ENCODE measurements at places on chromosomes 2 and 18.

- no peak for DNase-seq
Observed at GRCh38 chr2:1436369-1436768, 23.1 kb downstream of the TPO start.

DNA sequence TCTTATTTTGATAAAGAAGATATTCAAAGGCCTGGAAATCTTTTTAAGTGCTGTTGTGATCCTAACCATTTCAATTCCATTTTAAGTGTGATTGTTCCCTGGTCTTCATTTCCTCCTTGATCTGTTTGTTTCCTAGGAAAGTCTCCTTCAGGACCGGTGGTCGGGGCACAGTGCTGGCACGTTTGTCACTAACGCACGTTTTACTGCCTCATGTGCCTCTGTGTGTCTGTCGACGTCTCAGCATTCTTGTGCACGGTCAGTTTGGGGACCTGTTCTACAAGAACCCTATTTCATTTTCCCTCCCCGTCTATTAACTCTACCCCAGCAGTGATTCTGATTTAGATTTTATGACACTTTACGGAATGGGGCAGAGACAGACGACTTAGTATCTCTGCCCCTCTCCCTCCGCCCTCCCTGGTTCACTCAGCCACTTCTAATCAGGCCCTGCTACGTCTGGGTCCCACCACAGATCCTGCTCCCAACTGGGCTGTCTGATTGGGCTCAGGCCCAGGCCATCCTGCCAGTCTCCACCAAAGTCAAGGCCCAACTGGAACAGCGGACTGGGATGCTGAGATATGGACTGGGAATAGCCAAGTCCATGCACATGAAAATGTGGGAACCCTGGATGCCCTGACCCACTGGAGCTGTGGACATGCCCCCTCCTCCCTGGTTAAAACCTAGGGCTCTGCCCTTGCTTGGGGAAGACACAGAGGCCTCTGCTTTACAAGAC, 95.6 kb downstream of the TWIST2 start:
- no peak for DNase-seq

GRCh38 chr18:22789052-22789451, 144.1 kb upstream of the RBBP8 start:
- DNase-seq = no peak

- no peak for DNase-seq
Observed at GRCh38 chr18:13463526-13464210, 245.1 kb downstream of the LDLRAD4 start.

- DNase-seq = no peak
Observed at GRCh38 chr2:160507046-160507407, 13.4 kb upstream of the RBMS1 start.

DNA sequence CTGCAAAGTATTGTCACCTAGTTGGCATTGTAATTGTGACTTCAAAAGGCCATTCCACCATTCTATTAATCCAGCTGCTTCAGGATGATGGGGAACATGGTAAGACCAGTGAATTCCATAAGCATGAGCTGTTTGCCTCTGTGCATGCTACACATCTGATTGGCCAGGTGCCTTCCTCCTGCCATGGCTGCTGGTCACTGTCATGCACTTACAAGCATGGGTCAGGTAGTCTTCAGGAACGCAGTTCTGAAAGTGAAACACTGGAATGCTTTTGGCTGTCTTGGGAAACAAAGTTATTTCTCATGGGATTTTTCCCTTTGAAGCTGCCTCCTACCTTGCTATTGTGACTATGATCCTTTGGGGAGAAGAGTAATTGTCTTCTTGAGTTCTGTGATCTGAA, 267.6 kb downstream of the GBX2 start:
- no peak for DNase-seq

GRCh38 chr2:129006135-129006886, 687.6 kb upstream of the HS6ST1 start:
- no peak for DNase-seq

DNA sequence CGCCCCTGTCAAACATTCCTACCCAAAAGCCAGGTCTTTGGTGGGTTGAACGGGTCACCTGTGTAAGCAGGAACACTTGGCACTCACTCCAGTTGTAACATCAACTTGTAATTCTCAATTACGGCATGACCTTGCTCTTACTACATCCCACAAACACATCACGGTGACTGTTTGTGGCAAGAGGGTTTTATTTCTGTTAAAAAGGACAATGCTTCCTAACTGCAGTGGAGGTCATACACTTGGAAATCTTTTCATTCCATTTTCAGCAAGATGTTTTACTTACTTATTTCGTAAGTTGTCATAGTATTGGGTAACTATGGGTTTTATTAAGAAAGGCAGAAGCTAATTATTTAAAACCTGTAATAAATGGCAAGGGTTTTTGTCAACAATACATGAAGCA, 126.1 kb downstream of the ZNF516 start:
- DNase-seq = no peak

- no peak for DNase-seq
Observed at GRCh38 chr2:6881046-6881445, 3.5 kb downstream of the RSAD2 start.

DNA sequence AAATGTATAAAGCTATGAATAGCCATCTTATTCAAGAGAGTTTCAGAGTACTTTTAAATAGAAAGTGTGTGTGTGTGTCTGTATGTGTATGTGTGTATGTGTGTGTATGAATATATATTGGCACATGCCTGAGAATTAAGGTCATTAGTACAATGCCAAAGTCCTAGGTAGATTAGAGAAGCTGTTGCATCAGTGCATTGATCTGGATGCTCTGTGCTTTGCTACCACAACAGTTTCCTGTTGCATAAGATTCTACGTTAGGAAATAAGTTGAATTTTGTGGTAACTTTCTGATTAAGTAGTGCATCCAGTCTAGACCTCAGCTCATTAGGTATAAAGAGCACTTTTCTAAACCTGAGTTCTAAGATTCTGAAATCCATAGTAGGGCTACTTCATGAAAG, 1102.8 kb upstream of the KLHL29 start:
- no peak for DNase-seq

GRCh38 chr2:203675086-203675485, 31.4 kb upstream of the CD28 start:
- DNase-seq = no peak

DNA sequence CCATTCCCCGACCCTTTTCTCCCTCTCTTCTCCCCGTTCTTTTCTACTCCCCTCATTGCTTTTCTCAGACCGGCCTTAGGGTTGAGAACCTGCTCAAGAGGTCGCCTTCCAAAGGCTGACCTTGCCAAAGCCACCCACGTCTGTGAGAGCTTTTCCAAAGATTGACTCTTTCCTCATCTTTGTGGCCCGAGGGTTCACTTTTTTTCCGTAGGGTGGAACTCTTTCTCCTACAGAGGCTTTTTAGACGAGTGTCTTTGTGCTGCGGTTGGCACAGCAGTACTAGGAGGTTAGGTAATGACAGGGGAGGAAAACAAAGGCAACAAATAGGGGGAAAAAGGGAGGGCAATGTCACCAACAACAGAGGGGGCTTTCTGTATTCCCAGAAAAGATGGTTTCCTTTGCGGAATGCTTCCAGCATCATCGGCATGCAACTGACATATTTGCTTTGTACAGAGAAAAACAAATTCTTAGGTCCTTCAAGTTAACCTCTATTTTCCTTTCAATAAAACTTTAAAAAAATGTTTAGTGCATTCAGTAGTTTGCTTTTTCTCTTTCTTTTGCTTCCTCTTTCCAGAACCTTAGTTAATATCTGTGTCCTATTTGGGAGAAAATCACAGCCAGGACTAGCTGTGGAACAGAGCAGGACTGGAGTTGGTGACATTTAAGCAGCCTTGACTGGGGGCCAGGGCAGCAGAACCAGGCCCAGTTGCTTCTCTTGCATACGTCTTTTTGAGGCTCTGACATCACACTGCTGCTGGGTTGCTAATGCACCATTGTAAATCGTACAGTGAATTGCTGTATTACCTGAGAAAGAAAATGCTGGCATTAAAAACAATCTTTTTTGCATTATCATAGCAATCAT, 188.1 kb upstream of the FANCL start:
- no peak for DNase-seq

DNA sequence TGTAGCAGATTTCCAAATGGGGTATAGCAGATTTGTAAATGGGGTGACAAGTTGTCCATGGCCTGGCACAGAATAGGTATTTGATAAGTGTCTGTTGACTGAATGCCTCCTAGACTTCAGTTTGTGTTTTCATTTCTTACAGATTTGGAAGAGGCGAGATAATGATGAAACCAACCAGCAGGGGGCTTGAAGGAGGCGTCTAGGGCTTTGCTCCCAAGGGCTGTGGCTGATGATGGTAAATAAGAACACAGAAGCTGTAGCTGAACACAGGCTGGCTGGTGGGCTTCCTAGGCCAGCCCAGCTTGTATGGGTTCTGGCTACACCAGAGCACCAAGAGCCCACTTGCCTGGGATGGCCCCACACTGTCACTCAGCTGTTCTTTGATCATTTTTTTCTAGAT, 19.4 kb downstream of the SFTPB start:
- no peak for DNase-seq

DNA sequence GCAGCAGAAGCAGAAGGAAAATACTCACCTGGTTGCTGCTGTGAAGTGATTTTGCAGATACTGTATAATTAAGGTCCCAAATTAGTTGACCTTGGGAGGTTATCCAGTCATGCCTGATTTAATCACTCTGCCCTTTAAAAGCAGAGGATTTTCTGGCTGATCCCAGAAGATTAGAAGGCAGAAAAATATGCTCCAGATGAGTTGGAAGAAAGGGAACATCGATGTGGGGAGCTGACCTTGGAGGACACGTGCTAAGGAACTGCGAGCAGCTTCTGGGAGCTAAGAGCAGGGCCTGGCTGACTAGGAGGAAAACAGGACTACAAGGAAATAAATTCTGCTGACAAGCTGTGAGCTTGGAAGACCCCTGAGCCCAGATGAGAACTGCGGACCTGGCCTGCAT, 13.3 kb upstream of the DYM start:
- DNase-seq = no peak

DNA sequence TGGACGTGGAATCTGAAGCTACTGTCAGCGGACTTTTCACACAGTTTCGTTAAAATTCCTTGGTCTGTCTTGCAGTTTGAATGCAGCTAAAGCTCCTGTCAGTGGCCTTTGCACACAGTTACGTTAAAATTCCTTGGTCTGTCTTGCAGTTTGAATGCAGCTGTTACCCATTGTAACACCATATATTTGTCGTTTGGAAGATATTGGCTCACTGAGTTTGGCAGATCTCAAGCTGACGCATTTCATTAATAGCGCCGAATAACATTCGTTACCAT, 1.0 kb downstream of the LIMS1 start:
- DNase-seq = no peak

- no peak for DNase-seq
Observed at GRCh38 chr18:27109451-27109850, 75.7 kb downstream of the CHST9 start.

DNA sequence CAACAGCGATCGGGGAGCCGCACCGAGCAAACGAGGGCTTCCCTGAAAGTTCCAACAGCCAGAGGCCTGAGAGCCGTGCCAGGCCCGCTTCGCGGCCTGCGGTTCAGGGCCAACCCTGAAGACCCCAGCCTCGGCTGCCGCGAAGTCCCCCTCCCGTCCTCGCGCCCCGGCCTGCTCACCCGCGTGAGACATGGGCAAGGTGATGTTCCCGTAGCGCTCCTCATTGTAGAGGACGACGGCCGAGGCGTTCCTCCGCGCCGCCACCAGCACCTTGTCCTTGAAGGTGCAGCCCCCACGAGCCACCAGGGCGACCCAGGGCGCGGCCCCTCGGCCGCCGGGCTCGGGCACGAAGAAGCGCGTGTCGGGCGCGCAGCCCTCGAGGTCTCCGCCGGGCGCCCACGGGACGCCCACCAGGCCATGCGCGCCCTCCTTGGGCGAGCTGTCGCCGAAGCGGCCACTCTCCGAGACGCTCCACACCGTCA, 510 bp downstream of the RNF149 start:
- no peak for DNase-seq

DNA sequence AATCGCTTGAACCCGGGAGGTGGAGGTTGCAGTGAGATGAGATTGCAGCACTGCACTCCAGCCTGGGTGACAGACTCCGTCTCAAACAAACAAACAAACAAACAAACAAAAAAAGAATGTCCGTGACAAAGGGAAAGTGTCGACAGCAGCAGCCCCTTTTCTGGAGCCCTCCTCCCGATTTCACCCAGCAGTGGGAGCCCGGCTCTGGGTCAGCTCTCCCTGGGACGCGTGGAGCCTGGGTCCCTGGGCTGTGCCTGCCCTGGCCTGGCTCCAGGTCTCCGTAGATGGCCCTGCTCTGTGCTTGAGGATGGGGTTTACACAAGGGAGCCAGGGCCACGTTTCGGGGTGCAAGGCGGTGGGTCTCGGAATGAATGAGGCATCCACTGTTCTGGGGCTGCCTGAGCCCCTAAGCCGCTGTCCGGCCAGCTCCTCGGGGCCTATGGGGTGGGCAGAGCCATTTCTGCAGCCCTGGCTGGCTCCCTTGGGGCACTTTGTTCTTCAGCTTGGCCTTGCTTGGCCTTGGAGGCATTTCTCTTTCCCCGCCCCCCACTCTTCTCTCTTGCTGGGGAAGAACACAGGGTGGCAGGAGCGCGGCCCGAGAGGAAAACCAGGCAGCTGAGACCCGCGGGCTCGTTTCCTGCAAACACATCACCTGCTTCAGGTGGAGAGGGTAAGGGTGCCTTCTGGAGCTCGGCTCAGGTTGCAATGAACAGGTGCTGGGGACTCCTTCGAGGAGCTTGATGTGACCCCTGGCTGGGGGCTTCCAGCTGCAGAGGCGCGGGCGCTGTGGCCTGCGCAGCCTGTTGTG, 29.1 kb downstream of the RTP5 start:
- no peak for DNase-seq

- no peak for DNase-seq
Observed at GRCh38 chr2:160924936-160925353, 235.3 kb upstream of the TANK start.

DNA sequence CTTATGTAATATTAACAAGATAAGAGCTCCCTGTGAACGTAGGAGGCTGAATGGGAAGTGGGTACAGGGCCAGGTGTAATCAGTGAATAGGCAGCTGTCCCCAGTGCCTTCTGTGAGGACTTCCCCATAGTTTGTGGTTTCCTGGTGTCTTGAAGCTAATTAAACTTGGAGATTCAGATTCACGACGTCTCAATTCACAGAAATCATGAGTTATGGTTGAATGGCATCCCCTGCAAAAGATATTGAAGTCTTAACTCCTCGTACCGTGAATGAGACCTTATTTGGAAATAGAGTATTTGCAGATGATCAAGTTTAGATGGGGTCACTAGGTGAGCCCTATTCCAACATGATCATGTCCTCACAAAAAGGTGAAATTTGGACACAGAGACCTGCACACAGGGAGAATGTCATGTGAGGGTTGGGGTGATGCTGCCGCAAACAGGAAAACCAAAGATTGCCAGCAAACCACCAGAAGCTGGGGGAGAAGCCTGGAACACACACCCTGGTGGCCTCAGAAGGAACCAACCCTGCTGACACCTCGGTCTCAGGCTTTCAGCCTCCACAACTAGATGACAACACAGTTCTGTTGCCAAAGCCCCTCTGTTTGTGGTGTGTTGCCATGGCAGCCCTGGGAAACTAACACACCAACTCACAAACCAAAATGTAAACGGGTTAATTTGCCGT, 13.2 kb downstream of the ARL4C start:
- no peak for DNase-seq

DNA sequence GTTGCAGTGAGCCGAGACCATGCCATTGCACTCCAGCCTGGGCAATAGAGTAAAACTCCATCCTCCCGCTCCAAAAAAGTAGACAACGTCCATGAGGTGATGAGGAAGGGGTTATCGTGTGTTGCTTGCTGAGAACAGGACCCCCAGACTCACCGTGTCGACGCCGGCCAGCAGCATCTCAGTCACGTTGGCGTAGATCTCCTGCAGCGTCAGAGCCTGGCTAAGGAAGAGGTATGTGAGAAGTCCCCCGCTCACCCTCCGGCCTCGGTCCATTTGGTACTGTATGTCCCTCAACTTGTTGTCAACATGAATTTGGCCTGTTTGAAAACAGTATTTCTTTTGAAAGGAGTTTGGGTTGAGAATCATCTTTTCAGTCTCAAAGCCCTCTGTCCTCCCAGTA, 20.9 kb downstream of the CYP27C1 start:
- DNase-seq = no peak

All from anterior cingulate cortex (tissue), 58 donors.